ENCODE measurements at places on chromosomes 13 and 19.
A peak's percentile ranks its signal among the peaks of the same experiment; 100 is the strongest.

DNA sequence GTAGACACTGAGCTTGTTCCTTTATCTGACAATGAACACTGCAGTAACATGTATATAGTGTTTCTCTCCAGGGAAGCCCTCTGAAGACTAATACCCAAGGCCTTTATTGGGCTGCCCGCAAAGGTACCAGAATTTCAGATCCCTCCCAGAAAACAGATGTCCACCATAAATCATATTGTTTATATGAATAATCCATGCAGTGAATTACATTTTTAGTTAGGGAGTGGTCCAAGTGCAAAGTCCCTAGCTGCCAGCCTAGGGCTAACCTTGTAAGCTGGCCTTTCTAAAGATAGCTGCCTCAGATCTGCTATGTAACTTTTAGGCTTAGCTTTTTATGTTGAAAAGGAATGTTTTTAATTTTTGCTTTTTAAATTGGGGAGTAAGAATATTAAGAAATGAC, 44.7 kb downstream of the TDRD3 start:
- DNase-seq, result no peak

GRCh38 chr19:51546650-51547396, 15.4 kb upstream of the SIGLEC6 start:
- no peak for DNase-seq

DNA sequence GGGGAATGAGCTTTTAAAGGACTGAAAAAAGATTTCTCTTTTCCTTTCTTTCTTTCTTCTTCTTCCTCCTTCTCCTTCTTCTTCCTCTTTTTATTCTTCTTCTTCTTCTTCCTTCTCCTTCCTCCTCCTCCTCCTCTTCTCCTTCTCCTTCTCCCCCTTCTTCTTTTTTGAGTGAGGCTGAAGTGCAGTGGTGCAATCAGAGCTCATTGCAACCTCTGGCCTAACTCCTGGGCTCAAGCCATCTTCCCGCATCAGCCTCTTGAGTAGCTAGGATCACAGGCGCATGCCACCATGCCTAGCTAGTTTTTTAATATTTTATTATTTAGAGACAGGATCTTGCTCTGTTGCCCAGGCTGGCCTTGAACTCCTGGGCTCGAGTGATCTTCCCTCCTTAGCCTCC, 120.9 kb upstream of the KL start:
- DNase-seq, result no peak

GRCh38 chr19:677201-677600, 1.0 kb downstream of the FSTL3 start:
- no peak for DNase-seq

DNA sequence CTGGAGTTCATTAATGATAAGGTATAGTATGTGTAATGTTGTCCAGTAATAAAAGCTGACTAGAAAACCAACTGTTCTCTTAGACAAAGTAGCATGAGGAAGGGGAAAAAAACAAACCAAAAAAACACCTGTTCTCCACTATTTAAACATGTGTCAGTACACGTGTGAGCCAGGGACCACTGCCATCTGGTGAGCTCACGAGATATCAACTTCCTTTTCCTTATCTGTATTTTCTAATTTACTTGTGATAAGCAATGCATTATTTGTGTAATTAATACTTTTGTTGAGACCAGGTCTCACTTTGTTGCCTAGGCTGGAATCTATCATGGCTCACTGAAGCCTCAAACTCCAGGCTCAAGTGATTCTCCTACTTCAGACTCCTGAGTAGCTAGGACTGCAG, 4.3 kb upstream of the SIX5 start:
- no peak for DNase-seq

GRCh38 chr13:35600137-35600536, 123.6 kb upstream of the MAB21L1 start:
- no peak for DNase-seq

GRCh38 chr19:39246951-39247669, 1.5 kb downstream of the IFNL4 start:
- peak; percentile 29 for DNase-seq

- DNase-seq, result no peak
Observed at GRCh38 chr13:75368167-75368566, 113.8 kb downstream of the TBC1D4 start.

GRCh38 chr13:112991609-112992008, 22.6 kb downstream of the MCF2L start:
- no peak for DNase-seq

DNA sequence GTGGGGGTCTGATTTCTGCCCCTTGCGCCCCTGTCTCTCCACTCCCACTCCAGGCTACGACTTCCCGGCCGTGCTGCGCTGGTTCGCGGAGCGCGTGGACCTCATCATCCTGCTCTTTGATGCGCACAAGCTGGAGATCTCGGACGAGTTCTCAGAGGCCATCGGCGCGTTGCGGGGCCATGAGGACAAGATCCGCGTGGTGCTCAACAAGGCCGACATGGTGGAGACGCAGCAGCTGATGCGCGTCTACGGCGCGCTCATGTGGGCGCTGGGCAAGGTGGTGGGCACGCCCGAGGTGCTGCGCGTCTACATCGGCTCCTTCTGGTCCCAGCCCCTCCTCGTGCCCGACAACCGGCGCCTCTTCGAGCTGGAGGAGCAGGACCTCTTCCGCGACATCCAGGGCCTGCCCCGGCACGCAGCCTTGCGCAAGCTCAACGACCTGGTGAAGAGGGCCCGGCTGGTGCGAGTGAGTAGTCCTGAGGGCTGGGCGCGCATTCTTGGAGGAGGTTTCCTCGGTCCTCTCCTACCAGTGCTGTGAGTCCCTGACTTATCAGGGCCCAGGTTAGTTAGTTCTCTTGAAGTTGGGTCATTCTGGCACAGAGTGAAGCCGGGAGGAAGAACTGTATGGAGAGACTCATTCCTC, 12.7 kb downstream of the EHD2 start:
- DNase-seq, result no peak

- DNase-seq, result no peak
Observed at GRCh38 chr19:10105509-10106099, 558 bp upstream of the PPAN start.

DNA sequence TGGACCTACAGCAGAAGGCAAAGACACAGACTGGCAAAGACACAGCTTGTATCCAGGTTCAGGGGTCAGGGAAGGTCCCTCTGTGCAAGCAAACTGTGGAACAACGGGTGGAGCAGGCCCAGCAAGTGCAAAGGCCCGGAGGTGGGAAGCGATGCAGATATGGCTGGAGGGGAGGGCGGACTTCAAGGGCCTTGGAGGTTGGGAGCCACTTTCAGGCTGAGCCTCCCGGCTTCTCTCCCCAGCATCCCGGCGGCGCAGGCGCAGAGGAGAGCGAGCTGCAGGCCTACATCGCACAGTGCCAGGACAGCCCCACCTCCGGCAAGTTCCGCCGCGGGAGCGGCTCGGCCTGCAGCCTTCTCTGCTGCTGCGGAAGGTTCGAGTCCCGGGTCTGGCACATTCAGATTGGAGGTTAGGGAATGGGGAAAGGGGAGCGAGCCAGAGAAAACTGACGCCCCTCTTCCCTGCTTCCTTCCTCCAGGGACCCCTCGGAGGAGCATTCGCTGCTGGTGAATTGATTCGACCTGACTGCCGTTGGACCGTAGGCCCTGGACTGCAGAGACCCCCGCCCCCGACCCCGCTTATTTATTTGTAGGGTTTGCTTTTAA, 2.1 kb upstream of the PNPLA6 start:
- no peak for DNase-seq

DNA sequence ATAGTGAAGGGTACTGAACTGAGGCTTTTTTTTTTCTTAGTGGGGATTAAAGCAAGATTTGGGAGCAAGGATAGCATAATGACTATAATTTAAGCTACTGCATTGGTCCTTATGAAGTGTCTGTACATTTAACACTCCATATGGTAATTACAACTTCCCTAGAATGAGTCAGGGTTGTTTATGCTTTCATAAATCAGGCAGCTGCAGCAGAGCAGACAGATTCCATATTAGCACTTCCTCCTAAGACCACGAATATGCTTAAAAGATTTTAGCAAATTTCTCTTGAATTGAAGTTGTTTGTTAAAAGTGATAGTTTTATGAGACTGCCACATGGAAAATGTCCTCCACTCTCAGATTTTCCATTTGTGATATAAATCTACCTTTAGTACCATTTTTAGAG, 401.1 kb upstream of the SPRY2 start:
- DNase-seq, result no peak

- DNase-seq, result no peak
Observed at GRCh38 chr19:46772170-46773017, 16.0 kb downstream of the SLC1A5 start.

DNA sequence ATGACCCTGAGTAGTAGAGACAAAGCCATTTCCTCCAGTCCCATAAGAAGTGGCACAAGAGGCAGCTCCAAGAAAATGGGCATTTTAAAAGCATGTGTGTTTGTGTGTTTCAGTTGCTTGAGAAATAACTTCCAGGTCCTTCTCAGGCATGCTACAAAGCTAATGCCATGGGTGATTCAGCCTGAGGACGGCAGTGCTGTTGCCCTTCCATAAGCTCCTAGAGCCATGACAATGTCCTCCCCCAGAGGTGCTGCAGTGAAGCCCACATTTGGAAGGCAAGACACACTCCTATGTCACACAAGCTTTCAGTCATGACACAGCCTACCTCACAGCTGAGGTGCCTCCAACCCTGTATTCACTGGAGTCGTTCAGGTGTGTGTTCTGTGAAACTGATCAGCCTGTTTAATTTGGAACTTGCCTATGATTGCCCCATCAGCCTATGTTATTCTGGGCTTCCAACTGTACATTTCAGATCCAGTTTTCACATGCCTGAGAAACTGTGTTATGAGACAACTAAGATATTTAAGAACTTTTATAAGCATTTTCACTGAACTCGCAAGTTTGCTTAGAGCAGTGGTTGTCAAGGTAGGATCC, 213.6 kb downstream of the FOXO1 start:
- no peak for DNase-seq

- DNase-seq, result no peak
Observed at GRCh38 chr19:51417107-51417809, at the start of gene SIGLEC10. Gene SIGLEC10 (minus strand): TSS chr19:51417642. CDS start chr19:51417581, 61 bp downstream.

Data from NCI-H1930 (cell line).